Breast epithelium (tissue), 4 donors: ENCODE measurements at places on chromosomes 2 and 18. TPM values are rescaled to one million over a fixed set of nuclear protein-coding genes. Genes with fewer than 3 reads are reported as not detected.

The ABCG8 gene
- not detected for total RNA-seq

DNA sequence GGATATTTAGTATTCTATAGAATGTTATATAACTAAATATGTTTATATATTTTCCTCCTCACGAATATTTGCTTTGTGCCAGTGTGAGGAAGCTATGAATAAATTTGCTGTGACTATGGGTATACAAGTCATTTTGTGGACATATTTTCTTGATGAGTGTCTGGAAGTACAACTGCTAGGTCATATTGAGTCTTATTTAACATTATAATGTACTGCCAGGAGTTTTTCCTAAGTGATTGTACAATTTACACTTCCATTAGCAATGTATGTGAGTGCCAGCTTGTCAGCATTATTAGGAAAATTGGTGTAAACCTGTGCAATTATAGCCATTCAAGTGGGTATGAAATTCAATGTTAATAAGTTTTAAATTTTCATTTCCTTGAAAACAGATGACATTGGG is 1328.9 kb upstream of the TMEFF2 start:
- no peak for DNase-seq

DNA sequence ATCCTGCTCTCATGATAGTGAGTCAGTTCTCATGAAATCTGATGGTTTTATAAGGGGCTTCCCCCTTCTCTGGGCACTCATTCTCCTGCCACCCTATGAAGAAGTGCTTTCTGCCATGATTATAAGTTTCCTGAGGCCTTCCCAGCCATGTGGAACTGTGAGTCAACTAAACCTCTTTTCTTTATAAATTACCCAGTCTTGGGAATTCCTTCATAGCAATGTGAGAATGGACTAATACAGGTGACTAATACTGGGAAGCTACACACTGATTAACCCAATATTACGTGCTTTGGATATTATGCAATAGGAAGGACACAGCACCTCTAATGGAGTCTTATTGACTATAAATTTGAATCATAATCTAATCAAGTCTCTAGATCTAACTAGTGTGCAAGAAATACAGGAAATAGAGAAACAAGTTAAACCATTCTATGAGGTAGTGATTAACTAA is 107.2 kb upstream of the ETAA1 start:
- no peak for DNase-seq

GRCh38 chr2:8538931-8539621 is 142.8 kb upstream of the ID2 start:
- no peak for DNase-seq

- no peak for DNase-seq
Observed at GRCh38 chr2:139000131-139000785, 220.1 kb upstream of the NXPH2 start.

- no peak for DNase-seq
Observed at GRCh38 chr2:207253666-207254345, 88.1 kb upstream of the KLF7 start.

DNA sequence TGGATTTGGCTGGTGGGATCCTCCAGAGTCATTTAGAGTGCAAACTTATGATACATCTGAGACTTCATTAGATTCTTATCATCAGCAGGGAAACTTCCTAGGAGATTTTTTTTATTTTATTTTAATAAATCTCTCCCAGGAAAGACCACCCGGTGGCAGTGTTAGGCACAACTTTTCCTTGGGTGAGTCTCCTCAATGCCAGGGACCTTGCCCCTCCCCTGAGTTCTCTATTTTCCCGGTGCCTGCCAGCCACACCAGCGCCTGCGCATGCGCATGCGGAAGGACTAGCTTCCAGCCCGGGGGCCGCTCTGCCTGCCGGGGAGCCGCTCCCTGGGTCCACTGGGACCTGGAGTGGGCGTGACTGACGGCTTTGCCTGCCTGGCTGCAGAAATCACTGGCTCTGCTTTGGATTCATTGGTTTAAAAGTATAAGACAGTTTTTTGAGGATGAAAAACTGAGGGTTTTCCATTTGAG is 86.6 kb downstream of the TMEM182 start:
- DNase-seq: no peak

GRCh38 chr2:174778085-174778981 is 14.1 kb upstream of the CHRNA1 start:
- no peak for DNase-seq

- DNase-seq: no peak
Observed at GRCh38 chr2:134536296-134536695, 182.5 kb downstream of the TMEM163 start.

DNA sequence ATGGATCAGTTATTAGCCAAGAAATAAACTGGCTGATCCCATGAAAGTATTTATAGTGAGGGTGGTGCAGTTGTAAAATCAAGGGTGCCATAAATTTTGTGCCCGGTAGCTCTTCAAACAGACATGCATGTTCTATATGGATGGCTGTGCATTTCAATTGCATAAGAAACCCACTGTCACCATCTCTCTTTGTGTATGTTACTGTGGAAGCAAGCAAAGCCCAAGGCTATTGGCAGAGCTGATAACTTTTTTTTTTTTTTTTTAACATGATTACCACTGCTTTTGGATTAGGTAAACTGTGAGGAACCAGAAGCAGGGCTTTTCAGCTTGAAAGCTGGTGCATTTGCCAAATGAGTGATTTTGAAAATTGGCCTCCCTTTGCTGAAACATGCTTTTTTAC is 332.6 kb downstream of the SOX11 start:
- no peak for DNase-seq
